ENCODE measurements at places on chromosomes 6 and 20. TPM values are rescaled to one million over a fixed set of nuclear protein-coding genes. Genes with fewer than 3 reads are reported as not detected.

The FRS3 gene
- total RNA-seq = 5.9 TPM

The HMGCLL1 gene
- not detected for total RNA-seq

The TREML2 gene
- total RNA-seq = not detected

The VSTM2L gene
- total RNA-seq = 0.69 TPM

The ZNF311 gene
- total RNA-seq = not detected

- H3K27ac ChIP-seq = no peak overlapping the region
- H3K4me3 ChIP-seq = no peak overlapping the region
- H3K36me3 ChIP-seq = no peaks in the 10 kb centered on the region
- DNase-seq = no peak
- no peaks in the 10 kb centered on the region for H3K4me1 ChIP-seq
Observed at GRCh38 chr6:111720931-111721496, 115.3 kb upstream of the TRAF3IP2 start.

DNA sequence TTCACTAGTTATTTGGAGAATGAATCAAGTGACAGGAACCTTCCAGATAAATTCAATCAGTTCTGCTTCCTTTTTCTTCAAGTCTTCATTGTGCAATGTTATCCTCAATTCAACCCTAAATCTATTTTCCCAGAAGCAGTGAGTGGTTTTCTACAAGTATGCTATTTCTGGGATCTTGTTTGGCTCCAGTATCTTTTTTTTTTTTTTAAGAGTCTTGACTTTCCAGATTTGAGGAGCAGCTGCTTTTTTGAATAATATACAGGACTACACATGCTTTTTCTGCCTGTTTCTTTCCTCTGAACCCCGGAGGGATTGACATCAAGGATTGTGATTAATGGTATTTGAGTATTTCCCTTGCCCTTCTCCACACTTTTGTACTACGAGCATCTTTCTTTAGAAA is 339.2 kb upstream of the JAG1 start:
- H3K36me3 ChIP-seq = no peaks in the 10 kb centered on the region
- H3K4me3 ChIP-seq = no peak overlapping the region
- DNase-seq = no peak

DNA sequence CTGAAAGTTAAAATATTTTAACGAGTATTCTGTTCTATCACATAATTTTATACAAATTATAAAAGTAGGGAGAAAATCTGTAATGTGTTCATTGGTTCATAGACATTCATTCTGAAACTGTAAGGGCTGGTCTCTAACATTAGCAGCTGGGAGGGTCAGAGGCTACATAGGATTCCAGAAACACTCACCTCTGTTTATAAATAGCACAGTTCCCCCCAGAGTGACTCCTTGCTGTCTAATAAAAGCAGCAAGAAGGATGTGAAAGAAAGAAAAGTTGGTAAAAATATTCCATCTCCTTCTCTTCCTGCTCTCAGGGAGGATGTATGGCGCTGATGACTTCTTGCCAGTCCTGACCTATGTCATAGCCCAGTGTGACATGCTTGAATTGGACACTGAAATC is 25.3 kb upstream of the NAA20 start:
- H3K36me3 ChIP-seq = no peaks in the 10 kb centered on the region
- H3K27me3 ChIP-seq = no peaks in the 10 kb centered on the region
- no peak for DNase-seq
- H3K4me3 ChIP-seq = no peak overlapping the region
- H3K4me1 ChIP-seq = peaks cover 45% of the 10 kb centered on the region

DNA sequence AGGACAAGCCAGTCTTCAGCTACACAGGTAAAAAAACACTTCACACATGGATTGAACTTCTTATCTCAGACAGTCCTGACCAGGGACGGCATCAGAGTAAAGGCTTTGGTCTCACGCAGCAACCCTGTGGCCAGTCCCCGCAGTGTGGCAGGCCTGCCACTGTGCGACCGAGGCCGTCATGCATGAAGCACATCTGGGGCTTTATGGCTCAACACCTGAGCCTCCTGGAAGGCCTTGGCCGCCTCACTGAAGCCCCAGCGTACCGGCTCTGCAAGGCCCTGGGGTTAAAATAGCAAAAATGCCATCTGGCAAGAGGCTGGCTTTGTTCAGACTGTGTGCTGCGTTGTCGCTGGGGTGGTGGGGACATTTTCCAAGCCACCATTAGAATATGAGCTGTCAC is 32.8 kb downstream of the TBC1D7 start:
- H3K36me3 ChIP-seq = no peaks in the 10 kb centered on the region
- no peak for DNase-seq

DNA sequence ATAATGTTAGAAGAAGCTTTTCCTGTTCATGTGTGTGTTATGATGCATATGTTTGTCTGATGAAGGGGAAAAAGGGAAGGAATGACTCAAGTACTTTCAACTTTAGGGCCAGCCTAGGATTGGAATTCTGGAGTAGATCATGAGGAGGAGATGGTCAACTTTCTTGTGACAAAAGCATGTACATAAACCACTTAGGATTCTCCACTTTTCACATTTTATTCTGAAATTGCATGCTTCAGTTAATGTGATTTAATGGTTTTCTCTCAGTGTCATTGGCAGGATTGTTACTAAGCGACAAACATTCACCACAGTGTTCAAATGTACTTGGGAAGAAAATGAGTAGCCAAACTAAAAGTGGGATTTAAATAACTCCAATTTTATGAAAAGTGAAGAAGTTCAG is 80.1 kb downstream of the UTRN start:
- no peak for DNase-seq
- H3K27me3 ChIP-seq = no peaks in the 10 kb centered on the region
- no peak overlapping the region for H3K27ac ChIP-seq
- H3K4me1 ChIP-seq = peaks cover 26% of the 10 kb centered on the region
- H3K4me3 ChIP-seq = no peak overlapping the region

- no peaks in the 10 kb centered on the region for H3K27me3 ChIP-seq
- no peak overlapping the region for H3K4me3 ChIP-seq
- H3K4me1 ChIP-seq = peaks cover 26% of the 10 kb centered on the region
- no peak for DNase-seq
- H3K27ac ChIP-seq = no peak overlapping the region
- no peaks in the 10 kb centered on the region for H3K36me3 ChIP-seq
Observed at GRCh38 chr6:53799340-53799739, 4.5 kb downstream of the LRRC1 start.

DNA sequence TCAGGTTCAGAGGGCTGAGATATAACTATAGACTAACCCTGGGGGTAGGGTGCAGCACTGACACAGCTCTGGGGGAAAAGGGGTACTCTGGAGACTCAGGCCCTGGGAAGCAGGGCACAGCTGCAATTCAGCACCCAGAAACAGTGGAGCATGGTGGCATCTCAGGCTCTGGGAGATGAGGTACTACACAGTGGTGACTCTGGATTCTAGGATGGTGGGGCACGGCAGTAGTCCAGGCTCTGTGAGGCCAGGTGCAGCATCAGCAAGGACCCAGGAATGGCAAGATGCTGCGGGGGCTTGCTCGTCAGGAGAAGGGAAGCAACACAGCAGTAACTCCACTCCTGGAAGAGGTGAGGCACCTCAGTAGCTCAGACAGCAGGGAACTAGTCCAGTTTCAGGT is 271.5 kb upstream of the MOCS1 start:
- no peak overlapping the region for H3K4me3 ChIP-seq
- no peak overlapping the region for H3K27ac ChIP-seq
- no peak for DNase-seq
- H3K36me3 ChIP-seq = no peaks in the 10 kb centered on the region
- no peaks in the 10 kb centered on the region for H3K4me1 ChIP-seq
